ENCODE measurements at places on chromosomes 3 and 15.

DNA sequence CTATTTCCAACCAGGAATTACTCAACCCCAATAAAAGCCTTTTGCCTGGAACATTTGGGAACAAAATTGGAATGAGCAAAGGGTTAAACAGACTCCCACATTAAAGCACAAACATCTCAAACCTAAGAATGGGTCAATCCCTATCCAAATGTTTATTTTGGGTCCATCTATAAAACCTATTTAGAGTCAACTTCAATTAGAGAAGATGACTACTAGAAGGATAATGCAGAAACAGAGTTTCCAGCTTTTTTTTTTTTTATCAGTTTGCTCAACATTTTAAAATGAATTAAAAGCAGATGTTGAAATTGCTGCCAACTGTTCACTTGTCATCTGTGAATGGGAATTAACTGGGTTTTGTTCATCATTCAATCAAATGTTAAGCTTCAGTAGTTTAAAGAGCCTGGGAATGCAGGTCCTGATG lies 4.1 kb upstream of the TBC1D23 start:
- DNase-seq = no peak

- DNase-seq = no peak
Observed at GRCh38 chr3:59549962-59550361, 500.1 kb upstream of the CFAP20DC start.

- peak; percentile 39 for DNase-seq
Observed at GRCh38 chr3:73502609-73503583, 121.8 kb downstream of the PDZRN3 start.

DNA sequence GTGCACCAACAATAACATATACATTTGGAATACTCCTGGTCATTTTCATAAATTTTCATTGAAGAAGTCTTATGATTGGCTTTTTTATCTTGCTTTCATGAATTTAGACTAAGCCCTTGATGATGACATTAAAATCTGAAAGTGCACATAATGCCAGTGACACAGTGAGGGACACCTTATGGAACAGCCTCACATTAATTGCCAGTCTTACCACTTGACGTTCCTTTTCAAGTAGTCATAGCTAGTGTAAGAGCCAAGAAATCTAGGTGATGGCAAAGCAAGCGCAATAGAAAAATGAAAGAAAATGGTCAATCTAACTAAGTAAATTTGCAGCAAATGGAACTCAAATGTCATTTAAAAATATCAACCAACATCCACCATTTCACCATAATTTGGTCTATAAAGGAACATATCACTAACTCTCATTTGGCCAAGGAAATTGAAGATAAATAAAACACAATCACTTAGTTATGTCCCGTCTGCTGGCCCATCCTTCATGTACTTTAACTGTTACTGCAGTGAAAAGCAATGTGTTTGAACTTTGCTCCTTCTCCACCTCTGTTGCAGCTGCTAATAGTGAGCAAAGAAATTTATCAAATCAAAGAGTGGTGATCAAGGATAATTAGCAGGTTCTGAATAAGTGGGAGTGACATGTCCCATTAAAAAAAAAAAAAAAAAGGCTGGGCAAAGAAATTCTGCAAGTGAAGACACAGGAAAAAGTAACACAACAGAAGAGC lies 110.0 kb downstream of the TJP1 start:
- DNase-seq = no peak

Data from NCI-H187 (cell line).